ENCODE measurements at places on chromosomes 2 and 18. TPM values are rescaled to one million over a fixed set of nuclear protein-coding genes. Genes with fewer than 3 reads are reported as not detected.
A peak's percentile ranks its signal among the peaks of the same experiment; 100 is the strongest.

DNA sequence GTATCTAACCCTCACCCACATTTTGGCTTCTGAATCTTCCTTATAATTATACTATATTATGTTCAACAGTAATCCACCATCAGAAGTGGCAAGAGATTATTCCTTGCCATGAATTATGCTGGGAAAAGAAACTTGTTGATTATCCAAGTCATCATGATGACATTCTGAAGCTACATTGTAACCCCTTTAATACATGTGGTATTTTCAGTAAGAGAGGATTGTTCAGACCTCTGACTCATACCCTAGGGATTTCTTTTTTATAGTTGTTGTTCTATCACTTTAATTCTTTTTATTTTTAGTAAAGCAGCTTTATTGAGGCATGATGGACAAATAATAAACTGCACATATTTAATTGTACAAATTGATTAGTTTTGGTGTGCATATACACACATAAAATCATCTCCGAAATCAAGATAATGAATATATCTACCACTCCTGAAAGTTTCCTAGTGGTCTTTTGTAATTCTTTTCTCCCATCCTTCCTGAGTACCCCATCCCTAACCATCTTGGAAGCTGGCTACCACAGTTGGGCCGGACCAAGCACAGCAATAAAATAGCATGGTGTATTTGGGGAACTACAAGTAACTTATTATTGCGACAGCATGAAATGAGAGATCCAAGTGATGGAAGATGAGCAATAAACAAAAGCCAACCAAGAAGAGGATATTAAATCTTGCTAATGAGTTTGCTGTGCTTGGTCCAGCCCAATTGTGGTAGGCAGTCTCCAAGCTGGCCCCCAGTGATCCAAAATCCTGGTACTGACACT is 159.9 kb downstream of the BARD1 start:
- H3K27me3 ChIP-seq, result no peaks in the 10 kb centered on the region
- peak; percentile 81 for DNase-seq
- H3K36me3 ChIP-seq, result no peaks in the 10 kb centered on the region
- H3K27ac ChIP-seq, result peak overlapping the region; percentile 47
- no peak overlapping the region for H3K4me3 ChIP-seq

DNA sequence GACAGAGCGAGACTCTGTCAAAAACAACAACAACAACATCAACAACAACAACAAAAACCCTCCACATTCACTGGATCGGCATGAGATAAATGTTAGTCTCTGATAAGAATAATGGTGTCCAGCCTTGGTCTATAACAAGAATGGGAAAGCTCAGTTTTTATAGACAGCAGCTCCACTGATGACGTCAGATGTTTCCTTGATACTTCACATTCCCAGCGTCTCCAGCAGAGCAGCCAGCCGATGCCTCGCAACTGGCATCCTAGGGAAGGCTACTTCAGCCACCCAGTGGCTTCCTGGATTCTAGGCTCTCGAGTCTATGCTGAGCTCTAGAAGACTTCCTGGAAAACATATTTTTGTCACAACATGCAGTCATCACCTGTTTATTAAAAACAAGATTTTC is 271.4 kb upstream of the SMIM21 start:
- no peak overlapping the region for H3K27ac ChIP-seq
- no peaks in the 10 kb centered on the region for H3K4me1 ChIP-seq
- H3K36me3 ChIP-seq, result no peaks in the 10 kb centered on the region
- DNase-seq, result no peak
- H3K4me3 ChIP-seq, result no peak overlapping the region

- no peak overlapping the region for H3K4me3 ChIP-seq
- H3K4me1 ChIP-seq, result peaks cover 21% of the 10 kb centered on the region
- no peaks in the 10 kb centered on the region for H3K27me3 ChIP-seq
- H3K36me3 ChIP-seq, result no peaks in the 10 kb centered on the region
- H3K27ac ChIP-seq, result no peak overlapping the region
These were observed 6.6 kb downstream of the ZSWIM2 start for GRCh38 chr2:186842373-186842772.

DNA sequence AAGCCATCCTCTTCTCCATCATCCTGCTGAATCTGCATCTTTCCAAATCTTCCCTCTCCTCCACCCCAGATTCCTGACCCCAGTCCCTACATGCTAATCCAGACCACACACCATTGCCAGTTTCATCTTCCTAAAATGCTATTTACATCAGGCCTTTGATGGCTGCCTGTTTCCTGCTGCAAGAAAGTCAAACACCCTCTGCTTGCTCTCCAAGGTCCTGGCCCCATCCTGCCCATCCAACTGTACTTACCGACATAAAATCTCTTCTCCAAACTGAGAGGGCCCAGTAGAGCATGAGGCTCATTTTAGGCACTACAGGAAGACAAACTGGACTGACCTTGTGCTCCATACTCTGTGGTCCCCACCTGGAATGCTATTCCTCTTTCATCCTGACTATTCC is 19.0 kb downstream of the ALK start:
- DNase-seq, result peak; percentile 4
- no peak overlapping the region for H3K4me3 ChIP-seq
- H3K4me1 ChIP-seq, result no peaks in the 10 kb centered on the region
- H3K27me3 ChIP-seq, result peaks cover 37% of the 10 kb centered on the region

- H3K4me1 ChIP-seq, result peaks cover 27% of the 10 kb centered on the region
- no peaks in the 10 kb centered on the region for H3K36me3 ChIP-seq
- DNase-seq, result no peak
- H3K27me3 ChIP-seq, result no peaks in the 10 kb centered on the region
- no peak overlapping the region for H3K27ac ChIP-seq
These were observed 33.3 kb downstream of the ANXA4 start for GRCh38 chr2:69774984-69775982.

GRCh38 chr2:232528746-232529460 is 2.9 kb downstream of the CHRND start:
- H3K4me1 ChIP-seq, result no peaks in the 10 kb centered on the region
- H3K27ac ChIP-seq, result no peak overlapping the region

- no peaks in the 10 kb centered on the region for H3K36me3 ChIP-seq
- H3K27me3 ChIP-seq, result no peaks in the 10 kb centered on the region
- H3K4me3 ChIP-seq, result no peak overlapping the region
These were observed 51.9 kb upstream of the PCBP1 start for GRCh38 chr2:70035344-70035844.

- H3K4me3 ChIP-seq, result no peak overlapping the region
- H3K4me1 ChIP-seq, result no peaks in the 10 kb centered on the region
- H3K27me3 ChIP-seq, result no peaks in the 10 kb centered on the region
- no peak overlapping the region for H3K27ac ChIP-seq
- H3K36me3 ChIP-seq, result no peaks in the 10 kb centered on the region
- no peak for DNase-seq
These were observed 91.0 kb upstream of the RPE start for GRCh38 chr2:209911486-209911885.

DNA sequence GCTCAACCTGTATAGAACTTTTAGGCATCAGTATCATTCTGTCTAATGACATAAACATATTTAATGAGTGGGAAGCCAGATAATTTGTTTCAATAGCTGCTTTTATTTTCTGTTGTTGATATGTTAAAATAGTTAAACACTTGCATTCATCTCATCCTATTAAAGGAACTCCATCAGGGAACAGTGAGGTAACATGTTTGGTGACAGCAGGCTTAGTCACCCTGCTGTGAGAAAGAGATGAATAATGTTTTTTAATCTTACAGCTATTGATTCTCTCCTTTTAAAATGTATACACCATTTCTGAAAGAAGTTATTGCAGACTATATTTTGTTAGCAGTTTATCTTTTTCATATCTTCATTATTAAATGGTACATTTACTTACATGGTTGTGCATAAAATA is 123.3 kb upstream of the CWC22 start:
- H3K27ac ChIP-seq, result no peak overlapping the region
- H3K4me3 ChIP-seq, result no peak overlapping the region
- peaks cover 15% of the 10 kb centered on the region for H3K4me1 ChIP-seq
- peak; percentile 77 for DNase-seq
- no peaks in the 10 kb centered on the region for H3K36me3 ChIP-seq
- no peaks in the 10 kb centered on the region for H3K27me3 ChIP-seq

DNA sequence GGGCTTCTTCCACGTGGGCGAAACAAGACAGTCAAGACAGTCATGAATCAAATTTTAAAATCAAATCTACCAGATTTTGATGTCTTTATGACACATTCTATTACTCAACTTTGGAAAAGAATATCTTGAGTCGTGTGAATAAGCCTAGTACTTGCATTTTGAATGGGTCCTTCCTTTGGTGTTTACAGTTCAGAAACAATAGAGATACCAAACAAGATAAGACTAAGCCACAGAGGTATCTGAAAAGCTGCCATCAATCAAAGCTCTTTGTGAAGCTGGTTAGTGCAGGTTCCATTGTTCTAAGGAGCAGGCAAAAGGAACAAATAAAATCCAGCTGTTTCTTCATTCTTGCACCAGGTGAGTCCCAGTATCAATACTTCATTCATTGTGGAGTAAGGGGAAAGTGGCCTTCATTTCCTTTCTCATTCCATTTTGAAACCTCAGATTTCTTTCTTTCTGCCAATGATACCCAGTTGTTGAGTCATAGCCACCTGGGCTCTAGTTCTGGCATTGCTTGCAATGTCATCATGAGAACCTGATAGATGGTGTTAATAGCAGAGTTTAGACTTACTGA is 151.7 kb upstream of the L3MBTL4 start:
- no peak for DNase-seq
- H3K27me3 ChIP-seq, result no peaks in the 10 kb centered on the region
- no peak overlapping the region for H3K27ac ChIP-seq
- no peaks in the 10 kb centered on the region for H3K4me1 ChIP-seq

DNA sequence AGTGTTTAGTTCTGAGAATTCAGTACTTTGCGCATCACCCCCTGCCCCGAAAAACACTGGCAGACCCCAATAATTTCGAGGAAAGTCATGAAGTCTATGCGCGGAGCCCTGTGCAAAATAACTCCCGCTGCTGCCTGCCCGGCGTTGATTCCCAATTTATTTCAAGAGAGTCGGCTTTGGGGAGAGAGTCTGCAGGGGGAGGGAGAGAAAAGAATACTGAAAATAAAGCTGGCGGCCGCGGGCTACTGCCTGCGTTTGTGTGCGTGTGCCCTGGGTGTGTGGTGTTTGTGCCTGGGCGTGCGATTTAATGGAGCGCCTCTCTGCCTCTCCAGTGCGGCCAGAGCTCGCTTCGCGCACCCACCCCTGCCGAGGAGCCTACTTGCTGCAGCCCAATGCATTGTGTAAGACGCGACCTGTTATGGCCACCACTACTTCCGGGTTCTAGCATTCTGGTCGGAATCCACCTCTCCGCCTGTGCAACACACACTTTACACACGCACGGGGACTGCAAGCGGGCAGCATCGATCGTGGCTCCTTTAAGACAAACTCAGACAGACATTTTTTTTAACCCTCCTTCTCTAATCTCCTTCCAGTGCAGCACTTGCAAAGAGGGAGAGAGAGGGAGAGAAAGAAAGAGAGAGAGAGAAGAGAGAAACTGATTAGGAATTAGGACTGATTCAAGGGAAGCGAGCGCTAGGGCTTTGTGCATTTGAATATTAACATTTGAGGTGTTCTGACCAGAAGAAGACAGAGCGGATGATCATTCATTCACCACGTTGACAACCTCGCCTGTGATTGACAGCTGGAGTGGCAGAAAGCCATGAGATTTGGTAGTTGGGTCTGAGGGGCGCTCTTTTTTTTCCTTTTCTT is at the start of gene MEIS1:
TSS of gene MEIS1 (plus strand) at position 447 of the 870 bp plus-strand sequence. CDS start 732 bp downstream, outside the sequence.
- DNase-seq, result peak; percentile 98
- no peaks in the 10 kb centered on the region for H3K27me3 ChIP-seq
- H3K27ac ChIP-seq, result peak within 1 kb of the TSS; percentile 84
- peak within 1 kb of the TSS; percentile 97 for H3K4me3 ChIP-seq

- H3K27me3 ChIP-seq, result no peaks in the 10 kb centered on the region
- peaks cover 17% of the 10 kb centered on the region for H3K4me1 ChIP-seq
- H3K27ac ChIP-seq, result no peak overlapping the region
- no peaks in the 10 kb centered on the region for H3K36me3 ChIP-seq
- DNase-seq, result no peak
These were observed 49.6 kb downstream of the ODC1 start for GRCh38 chr2:10398496-10398895.

- no peak overlapping the region for H3K27ac ChIP-seq
- H3K4me1 ChIP-seq, result peaks cover 30% of the 10 kb centered on the region
- H3K27me3 ChIP-seq, result no peaks in the 10 kb centered on the region
- no peak overlapping the region for H3K4me3 ChIP-seq
These were observed 57.2 kb upstream of the TNP1 start for GRCh38 chr2:216916956-216917650.

DNA sequence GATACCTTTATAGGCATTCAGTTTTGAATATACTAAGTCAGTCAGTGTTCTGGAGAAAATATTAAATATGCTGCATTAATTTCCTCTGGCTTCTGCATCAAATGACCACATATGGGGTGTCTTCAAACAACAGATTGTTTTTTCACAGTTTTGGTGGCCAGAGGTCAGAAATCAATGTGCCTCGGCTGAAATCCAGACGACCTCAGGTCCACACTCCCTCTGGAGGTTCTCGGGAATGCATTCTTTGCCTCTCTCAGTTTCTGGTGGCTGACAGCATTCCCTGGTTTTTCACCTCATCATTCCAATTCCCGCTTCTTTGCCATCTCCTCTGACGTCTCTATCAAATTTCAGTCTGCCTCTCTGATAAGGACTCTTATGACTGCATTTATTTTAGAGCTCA is 142.3 kb downstream of the ZNF407 start:
- H3K4me3 ChIP-seq, result no peak overlapping the region
- H3K4me1 ChIP-seq, result no peaks in the 10 kb centered on the region
- H3K36me3 ChIP-seq, result no peaks in the 10 kb centered on the region
- no peaks in the 10 kb centered on the region for H3K27me3 ChIP-seq
- no peak overlapping the region for H3K27ac ChIP-seq

GRCh38 chr18:24964216-24964615 is 387.8 kb downstream of the ZNF521 start:
- DNase-seq, result peak; percentile 17
- no peak overlapping the region for H3K4me3 ChIP-seq
- H3K4me1 ChIP-seq, result peaks cover 11% of the 10 kb centered on the region
- H3K27ac ChIP-seq, result no peak overlapping the region

DNA sequence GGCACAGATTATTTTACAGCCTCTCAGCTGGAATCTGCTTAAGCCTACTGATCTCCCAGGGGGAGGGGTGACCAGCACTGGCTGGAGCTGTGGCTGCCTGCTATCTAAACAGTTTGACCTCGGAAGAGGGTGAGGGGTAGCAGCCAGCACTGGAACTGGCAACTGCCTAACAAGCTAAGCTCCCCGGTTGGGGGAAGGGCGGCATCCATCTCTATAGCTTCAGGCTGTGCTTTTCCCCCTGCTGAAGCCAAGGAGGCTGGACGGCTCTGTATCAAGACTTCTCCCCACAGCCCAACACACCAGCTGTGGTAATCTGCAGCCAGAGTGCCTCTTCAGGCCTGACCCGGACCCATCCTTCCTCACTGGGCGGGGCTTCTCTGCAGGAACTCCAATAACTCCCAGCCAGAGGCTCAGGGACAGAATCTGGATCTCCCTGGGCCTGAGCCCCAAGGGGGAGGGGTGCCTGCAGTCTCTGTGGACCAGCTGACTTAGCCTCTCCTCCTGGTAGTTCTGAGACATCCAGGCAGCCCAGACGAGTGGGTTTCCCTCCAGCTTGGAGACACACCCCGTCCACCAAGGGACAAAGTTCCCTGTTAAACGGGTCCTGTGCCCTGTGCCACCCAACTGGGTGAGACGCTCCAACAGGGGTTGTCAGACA is 560.2 kb downstream of the LRP1B start:
- no peak overlapping the region for H3K27ac ChIP-seq
- H3K4me3 ChIP-seq, result no peak overlapping the region
- no peaks in the 10 kb centered on the region for H3K4me1 ChIP-seq
- H3K27me3 ChIP-seq, result no peaks in the 10 kb centered on the region
- no peaks in the 10 kb centered on the region for H3K36me3 ChIP-seq

The THAP4 gene
- 46.4 TPM for total RNA-seq

The ODC1 gene
- total RNA-seq, result 106 TPM

The CRYBA2 gene
- total RNA-seq, result not detected

The IL36G gene
- total RNA-seq, result not detected

The ACOXL gene
- not detected for total RNA-seq

The DUSP28 gene
- total RNA-seq, result 1.5 TPM

The NAB1 gene
- 44.1 TPM for total RNA-seq

Measured in GM23248 (cell line).